Uterus (tissue), 4 donors: ENCODE measurements at places on chromosomes 3 and 15.
A peak's percentile ranks its signal among the peaks of the same experiment; 100 is the strongest.

DNA sequence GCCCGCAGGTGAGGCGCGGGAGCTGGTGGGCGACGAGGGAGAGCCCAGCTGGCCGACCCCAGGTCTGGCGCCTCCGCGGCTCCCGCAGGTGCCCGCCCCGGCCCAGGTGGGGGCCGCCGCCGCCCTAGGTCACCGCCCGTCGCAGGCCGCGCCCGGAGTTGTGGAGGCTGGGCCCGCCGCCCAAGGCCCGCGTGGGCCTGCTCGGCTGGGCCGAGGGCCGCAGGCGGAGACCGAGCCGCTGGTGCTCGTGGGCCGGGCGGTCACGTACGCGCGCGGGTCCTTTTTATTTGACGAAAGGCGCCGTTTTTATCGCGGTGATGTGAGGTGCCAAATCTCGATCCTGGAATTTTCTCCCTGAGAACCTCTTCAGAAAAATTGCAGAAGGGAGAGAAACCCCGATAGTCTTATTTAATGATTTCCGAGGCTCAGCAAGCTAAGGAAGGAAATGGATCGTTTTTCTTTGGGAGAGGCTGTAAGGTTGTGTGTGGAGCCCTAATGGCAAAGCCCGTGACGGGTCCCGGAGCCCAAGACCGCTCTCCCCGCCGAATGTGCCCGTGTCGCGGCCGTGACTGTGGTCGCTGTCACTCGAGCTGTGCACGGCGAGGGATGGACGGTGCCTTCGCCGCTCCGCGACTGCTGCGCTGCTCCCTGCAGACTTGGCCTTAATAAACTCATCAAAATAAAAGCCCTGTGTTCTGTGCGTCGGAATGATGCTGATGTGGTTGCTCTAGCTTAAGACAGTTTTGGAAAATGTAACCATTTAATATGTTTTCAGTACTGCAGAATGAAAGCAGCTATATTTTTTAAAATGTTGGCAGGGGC, 612 bp downstream of the APPL1 start:
- DNase-seq: peak; percentile 33

DNA sequence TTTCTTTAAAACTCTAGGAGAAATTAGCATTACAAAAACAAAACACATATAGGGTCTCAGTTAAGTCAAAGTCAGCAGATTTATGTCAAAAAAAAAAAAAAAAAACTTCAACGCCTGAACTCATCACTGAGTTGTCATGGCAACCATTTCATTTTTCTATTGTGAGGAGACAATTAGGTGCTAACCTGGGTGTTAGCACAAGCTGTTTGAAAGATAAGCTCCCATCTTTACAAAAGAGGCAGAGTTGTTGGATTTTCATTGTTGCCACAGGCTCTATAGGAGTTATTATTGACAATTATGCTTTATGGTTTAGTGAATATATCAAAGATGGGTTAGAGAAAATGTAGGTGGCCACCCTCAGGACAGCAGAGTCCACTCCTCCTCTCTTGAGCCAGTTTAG, 806.9 kb downstream of the GRM7 start:
- no peak for DNase-seq

DNA sequence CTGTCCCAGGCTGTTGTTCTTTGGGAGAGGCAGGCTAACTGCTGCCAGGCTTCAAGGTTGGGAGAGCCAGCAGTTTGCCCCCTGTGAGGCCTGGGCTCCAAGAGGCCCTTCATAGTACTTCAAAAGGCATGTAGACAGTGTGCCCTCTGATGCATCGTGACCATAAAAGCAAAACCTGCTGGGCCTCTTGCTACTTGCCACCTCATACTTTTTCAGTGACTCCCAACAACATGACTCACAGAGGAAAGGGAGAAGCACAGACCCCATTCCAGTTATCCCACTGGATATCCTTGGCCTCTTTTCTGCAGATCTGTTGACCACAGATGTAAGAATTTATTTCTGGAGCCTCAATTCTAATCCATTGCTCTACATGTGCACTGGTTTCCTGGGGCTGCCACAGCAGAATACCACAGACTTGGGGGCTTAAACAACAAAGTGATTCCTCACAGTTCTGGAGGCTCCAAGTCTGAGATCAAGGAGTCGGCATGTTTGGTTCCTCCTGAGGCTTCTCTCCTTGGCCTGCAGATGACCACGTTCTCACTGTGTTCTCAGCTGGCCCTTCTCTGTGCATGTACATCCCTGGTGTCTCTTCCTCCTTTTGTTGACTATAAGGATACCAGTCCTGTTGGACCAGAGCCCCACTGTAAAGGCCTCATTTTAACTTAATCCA, 8.9 kb upstream of the NSMCE3 start:
- no peak for DNase-seq

DNA sequence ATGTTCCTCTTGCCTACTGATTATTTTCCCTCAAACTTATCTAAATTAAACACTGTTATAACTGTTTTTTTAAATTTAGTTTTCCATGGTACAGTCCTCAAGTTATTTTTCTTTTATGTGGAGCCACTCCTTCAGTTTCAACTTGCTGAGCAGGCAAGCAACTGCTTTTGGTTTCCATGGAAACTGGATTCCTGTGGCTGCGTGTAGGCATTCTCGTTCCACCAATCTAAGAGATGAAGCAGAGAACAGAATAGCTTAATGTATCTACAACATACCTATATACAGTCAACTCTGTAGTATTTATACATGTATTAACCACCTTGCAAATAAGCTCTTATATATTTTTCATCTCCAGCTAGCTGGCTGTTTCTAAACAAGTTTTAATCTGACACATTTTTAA, 25.8 kb upstream of the ANXA2 start:
- no peak for DNase-seq

GRCh38 chr3:8884630-8885290, 78.5 kb downstream of the RAD18 start:
- no peak for DNase-seq

DNA sequence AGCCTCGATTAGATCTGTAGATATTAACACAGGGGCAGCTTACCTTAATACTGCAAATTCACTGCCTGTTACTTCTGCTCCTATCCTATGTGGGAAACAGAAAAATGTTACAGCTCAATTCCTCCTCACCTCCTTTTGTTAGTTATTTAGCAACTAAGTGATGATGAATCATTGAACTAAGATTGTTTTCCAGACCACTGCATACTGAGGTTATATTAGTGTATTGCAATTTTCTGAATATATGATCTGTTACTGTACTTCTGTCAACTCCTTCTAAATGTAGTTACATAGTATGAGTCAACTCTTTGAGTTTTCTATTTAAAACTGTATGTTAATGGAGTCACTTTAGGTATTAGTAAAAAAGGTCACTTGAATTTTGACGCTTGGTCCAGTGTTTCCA, 331.5 kb upstream of the SLCO3A1 start:
- no peak for DNase-seq

GRCh38 chr15:96126859-96127258, 203.6 kb upstream of the NR2F2 start:
- DNase-seq: no peak

GRCh38 chr3:129974564-129974832, at the start of gene TRH:
Gene TRH (plus strand): TSS chr3:129974720. CDS start chr3:129975817, 1,097 bp downstream.
- no peak for DNase-seq

- no peak for DNase-seq
These were observed 191.5 kb downstream of the TP63 start for GRCh38 chr3:189822726-189823125.

DNA sequence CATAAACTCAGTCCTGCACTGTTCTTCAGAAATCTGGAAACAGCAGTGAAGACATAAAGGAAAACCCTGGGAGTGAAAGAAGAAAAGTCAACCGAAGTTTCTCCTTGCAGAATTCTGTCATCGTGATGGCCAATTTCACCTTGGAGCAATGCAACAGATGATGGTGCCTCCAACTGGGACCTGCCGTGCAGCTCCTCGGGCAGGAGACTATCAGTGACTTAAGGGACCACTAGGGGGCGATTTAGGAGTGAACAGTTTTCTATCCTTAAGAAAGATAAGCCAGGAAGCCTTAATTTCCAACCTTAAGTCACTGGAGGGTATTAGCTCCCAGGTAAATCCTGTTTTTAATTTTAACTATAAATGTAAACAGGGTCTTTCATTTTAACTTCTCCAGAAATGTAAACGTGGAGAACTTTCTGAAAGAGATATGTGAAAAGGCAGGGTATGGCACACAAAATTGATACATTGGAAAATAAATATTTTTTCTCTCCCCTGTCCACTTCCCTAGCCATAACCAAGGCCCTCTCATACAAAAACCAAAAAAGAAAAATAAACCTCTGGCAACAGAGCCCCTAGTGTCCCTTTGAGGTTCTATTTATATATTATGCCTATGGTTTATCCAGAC, 116.3 kb downstream of the PDZRN3 start:
- DNase-seq: peak; percentile 66

DNA sequence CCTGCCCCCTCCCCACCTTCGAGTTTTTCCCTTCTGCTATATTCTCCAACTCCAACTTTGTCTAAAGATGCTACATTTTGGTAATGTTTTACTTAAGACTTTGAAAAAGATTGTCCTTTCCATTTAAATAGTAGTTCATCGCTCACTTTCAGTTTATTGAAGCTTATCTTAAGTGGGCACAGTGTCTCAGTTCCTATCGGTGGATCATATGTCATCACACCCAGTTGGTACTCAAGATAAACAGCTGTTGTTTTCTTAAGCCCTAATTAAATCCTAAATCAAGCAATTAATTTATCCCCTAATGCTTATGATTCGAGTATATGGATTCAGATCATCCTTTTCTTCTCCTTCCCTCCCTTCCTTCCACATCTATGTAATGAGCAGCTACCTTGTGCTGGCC, 210.7 kb downstream of the TLE3 start:
- DNase-seq: no peak

DNA sequence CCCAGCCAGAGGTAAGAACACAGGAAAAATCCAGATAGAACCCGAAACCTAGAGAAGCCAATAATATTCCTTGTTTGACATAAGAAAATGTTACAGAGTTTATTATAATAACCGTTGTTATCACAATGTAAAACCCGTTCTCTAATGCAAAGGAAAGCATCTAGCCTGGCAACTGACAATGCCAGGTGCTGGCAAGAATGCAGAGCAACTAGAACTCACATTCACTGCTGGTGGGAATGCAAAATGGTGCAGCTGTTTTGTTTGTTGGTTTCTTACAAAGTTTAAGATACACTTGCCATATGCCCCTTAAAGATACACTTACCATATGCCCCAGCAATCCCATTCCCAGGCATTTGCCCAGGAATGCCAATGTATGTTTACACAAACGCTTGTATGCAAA, 23.4 kb downstream of the VPS39 start:
- no peak for DNase-seq

GRCh38 chr15:98893401-98893800, 114.2 kb downstream of the PGPEP1L start:
- no peak for DNase-seq

GRCh38 chr3:4006288-4006687, 207.1 kb downstream of the LRRN1 start:
- no peak for DNase-seq

DNA sequence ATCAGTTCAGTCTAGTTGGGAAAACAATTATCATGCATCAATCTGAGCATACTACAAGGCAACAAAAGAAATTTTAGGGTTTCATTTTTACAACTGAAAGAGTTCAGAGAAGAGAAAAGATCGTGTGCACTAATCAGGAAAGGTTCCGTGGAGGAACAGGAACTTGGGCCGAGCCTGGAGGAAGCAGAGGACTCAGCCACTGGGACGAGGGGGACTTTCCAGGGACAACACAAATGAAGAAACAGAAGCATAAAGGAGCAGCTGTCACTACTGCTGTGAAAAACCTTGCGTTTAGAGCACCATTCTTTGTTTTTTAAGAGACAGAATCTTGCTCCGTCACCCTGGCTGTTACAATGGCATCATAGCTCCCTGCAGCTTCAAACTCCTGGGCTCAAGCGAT, 60.5 kb downstream of the MYO1E start:
- DNase-seq: no peak

DNA sequence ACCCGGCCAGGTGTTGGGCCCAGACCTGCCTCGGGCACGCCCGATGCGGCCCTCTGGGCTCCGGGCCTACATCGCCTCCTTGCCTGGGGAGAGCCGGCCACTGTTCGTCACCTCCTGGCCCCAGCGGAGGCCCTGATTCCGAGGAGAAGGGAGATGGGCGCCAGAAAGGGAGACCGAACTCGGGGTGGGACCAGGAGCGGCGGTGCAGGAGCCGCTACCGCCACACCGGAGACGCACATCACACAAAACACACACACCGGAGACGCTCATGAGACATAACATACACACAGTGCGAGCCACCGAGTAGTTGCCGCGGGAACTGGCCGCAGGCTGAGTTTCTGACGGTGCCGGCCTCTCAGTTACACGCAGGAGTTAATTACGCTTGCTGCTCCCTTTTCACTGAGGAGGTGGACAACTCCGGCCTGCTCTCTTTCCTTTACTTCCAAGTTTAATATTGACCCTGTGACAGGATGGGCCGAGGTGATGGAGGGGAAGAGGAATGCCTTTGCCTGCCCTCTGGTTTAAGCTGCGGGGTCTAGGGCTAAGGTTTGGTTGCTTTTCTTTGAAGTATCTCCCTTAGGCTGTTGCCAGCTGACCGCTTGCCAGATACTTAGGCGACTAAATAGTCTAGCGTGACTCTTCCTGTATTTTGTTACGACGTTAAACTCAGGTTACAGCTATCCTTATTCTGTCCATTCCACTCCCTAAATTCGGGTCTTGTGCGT, 570 bp downstream of the PCNP start:
- DNase-seq: peak; percentile 40

DNA sequence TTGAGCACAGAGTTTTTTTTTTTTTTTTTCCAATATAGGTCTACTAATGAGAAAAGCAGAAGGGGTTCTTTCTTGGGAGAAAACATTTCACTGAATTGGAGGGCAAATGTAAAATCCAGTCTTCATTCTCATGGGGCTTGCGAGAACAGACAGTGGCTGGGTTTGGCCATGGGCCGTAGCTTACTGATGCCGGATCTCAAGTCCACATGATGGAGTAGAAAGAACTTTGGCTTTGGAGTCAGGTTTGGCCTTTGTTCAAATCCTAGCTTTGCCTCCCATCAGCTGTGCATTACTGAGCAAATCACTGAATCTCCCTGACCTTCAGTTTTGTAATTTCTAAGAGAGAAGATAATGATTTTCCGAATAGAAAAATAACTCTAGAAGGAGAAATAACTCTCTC, 59.7 kb downstream of the LMCD1 start:
- no peak for DNase-seq

DNA sequence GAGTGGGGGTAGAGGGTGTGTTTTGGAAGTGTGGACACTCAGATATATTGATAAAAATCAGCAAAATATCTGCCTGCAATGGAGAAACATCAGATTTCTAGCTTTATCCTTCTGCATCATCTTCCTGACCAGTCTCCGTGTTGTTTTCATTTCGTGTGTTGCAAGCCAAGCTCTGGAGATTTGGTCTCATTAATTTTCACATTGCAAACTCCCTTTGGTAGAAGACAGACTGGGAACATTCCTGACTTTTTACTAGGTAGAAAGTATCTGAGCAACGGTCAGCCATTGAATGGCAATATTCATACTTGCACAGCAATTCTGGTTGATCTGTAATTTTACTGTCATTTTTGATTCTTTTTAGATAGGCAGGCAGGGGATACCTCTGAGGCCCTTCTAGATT, 30.4 kb downstream of the FSTL1 start:
- DNase-seq: no peak

- no peak for DNase-seq
These were observed 197.1 kb upstream of the KBTBD8 start for GRCh38 chr3:66800941-66801545.
